ENCODE measurements at places on chromosomes 1 and 21.

DNA sequence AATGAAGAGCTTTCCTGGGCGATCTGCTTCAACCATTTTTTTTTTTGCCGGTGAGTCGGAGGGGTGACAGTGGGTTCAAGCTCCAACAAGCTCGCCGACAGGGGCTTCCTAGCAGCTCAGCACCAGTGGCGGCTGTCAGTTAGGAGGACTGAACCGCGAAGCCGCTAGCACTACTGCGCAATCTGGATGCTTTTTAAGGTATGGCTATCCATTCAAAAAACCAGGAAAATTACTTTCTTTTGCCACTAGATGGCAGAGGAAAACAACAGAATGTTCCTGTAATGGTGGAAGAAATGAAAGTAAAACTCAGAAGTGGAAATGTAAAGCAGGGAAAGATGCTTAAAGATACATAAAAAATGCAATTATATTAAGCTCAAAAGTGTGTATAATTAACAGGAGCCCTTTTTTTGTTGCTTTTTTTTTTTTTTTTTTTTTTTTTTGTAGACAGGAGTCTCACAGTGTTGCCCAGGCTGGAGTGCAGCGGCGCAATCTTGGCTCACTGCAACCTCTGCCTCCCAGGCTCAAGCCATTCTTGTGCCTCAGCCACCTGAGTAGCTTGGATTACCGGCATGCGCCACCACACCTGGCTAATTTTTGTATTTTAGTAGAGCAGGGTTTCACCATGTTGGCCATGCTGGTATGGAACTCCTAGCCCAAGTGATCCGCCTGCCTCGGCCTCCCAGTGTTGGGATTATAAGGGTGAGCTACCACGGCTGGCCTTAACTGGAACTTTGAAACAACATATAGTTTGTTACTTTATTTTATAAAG, 8.5 kb downstream of the KYAT3 start:
- DNase-seq = no peak

DNA sequence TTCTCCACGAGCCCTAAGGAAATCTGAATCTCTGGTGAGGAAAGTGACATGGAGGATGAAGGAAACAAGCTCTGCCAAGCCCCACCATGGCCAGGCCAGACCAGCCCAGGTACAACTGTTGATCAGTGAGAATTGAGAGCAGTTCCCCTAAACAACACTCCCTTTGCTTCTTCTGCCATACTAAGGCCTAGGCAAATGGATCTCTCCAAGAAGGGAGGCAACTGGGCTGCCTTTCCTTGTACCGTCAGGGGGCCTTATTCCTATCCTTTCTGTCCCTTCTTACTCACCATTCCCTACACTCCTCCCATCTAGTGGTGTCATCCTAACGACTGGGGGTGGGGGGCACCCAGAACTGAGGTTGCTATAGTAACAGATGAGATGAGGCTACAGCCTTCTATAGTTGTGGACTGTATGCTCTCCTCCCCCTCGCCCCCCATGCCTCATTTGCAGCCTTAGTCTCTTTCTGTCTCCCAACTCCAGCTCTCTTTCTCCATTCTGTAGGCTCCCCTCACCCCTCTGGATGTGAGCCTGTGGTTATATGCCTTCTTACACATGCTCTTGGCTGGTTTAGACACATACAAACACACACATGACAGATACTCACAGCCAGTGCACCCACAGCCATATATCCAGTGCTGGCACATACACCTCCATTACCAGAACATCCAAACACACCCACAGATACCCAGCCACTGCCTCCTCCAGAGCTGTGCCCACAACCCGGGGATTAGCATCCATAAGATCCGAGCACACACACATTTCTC, 3.6 kb downstream of the PEA15 start:
- DNase-seq = no peak

- DNase-seq = no peak
Observed at GRCh38 chr21:17446737-17447136, 66.1 kb upstream of the CXADR start.

DNA sequence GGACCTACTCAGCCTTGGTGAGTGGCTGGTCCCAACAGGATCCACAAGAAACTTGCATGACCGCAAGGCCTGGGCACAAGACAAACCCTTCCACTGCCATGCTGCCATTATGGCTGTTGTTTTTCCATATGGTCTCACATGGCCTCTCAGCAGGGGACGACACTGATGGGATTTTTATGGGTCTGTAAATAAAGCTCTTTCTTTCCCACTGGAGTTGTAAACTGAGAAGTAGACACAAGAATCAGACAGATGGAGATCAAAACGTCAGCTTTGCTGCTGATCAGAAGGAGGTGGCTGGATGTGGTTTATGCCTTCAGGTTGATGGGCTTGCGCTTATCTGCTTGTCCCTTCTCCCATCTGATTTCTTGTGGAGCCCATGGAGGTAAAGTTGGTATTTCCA, 138.1 kb upstream of the KCNJ6 start:
- DNase-seq = no peak

DNA sequence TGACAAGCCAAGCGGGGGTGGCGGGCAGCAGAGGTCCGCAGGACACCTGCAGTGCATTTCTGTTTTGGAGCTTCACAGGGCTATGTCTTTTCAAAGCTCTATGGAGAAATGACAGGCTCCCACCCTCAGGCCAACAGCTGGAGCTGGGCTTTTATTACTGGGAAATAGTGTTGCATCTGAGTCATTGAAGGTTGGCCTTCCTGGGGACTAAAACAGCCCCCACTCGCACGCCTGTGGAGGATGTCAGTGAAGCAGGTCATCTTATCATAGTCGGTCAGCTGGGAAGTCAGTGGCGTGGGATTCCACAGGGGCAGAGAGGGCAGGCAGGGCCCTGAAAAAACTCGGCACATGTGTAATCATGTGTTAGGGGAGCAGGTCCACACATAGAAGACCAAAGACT, 55.3 kb downstream of the NTPCR start:
- no peak for DNase-seq

DNA sequence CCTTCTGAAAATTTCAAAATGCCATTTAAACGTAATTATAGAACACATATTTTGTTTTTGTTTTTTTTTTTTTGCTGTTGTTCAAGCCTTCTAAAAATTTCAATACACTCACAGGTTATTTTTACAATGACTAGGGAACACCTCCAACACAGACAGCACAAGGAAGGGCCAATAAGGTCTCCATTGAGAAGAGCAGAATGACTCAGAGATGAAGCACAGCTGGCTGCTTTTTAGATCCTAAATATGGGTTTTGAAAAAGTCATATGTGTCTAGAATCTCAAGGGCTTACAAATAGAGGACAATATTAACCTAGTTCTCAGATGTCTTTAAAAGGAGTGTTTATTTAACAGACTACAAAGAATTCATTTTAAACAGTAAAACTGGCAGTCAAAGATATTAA, 104.6 kb downstream of the NEGR1 start:
- no peak for DNase-seq

DNA sequence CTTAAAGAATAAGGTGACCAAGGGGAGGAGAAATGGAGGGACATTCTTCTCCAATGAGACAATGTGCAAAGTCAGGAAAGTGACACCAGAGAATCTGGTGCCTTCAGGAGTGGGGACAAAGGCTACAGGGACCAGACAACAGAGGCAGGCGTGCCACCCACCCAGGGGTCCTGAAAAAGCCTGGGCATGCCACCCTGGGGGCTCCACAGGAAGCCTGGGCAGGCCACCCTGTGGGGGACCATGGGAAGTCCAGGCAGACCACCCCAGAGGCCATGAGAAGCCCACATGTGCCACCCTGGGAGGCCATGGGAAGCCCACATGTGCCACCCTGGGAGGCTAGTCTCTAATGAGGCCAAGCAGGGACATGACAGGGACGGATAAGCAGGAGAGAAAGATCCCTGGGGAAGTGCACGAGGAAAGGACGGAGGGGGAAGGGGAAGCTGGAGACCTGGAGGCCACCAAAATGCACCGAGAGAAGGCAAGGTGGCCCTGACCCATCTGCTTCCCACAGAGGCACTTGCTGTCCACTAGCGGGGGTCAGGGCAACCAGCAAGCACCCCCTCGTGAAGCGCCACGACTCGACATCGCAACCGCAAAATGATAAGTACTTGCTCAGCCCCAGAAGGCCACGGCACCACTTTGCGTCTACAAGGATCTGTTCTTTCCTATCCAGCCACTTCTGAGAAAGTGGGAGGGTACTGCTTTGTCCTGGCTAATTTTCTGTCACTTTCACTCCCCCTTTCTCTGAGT, 7.2 kb upstream of the PDE9A start:
- DNase-seq = no peak

- no peak for DNase-seq
Observed at GRCh38 chr1:16903054-16903453, 7.3 kb downstream of the RNU1-2 start.

GRCh38 chr1:244583358-244583982, 69.5 kb upstream of the DESI2 start:
- no peak for DNase-seq

DNA sequence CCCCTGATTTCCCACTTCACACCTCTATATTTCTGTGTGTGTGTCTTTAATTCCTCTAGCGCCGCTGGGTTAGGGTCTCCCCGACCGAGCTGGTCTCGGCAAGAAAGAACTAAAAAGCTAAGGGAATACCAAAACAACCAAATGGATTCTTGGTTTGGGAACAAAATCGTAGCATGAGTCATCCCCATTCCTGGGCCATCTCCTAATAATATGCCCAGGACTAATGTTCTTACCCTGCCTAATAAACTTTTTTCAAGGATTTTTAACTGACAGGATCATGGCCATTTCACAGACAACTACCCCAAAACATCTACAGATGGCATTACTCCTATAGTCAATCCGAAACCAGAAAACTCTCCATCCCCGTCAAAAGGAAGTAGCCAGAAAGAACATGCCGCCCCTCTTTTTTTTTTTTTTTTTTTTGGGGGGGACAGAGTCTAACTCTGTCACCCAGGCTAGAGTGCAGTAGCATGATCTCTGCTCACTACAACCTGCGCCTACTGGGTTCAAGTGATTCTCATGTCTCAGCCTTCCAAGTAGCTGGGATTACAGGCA, 4.1 kb upstream of the HPDL start:
- no peak for DNase-seq

DNA sequence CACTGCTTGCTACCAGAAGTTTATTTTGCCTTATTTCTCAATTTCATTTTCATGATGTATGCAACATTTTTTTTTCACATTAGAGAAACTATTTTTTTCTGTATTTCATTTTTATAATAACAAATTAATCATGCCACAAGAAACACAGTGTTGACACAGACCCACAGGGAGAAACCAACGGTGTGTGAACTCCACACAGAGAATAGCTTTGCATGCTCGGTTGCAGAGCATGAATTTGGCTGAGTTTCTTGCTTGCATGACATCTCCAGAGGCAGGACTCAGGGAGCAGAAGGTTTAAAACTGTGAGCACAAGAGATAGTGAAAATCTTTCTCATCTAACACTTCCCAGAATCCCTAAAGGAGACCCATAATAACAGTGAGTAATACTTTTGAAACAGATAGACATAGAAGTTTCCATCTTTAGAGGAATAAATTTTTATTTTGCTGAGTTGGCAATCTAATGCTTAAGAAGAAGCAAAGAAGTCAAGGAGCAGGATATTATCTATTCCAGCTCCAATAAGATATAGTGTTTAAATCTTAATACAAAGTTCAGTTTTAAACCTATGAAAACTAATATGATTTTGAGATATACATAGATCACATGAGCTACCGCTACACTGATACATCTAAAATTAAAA, 890.9 kb downstream of the MRPL39 start:
- no peak for DNase-seq

GRCh38 chr1:84780000-84780716, 89.9 kb upstream of the SSX2IP start:
- DNase-seq = no peak

- no peak for DNase-seq
Observed at GRCh38 chr21:45390831-45391742, 13.9 kb upstream of the COL18A1 start.

DNA sequence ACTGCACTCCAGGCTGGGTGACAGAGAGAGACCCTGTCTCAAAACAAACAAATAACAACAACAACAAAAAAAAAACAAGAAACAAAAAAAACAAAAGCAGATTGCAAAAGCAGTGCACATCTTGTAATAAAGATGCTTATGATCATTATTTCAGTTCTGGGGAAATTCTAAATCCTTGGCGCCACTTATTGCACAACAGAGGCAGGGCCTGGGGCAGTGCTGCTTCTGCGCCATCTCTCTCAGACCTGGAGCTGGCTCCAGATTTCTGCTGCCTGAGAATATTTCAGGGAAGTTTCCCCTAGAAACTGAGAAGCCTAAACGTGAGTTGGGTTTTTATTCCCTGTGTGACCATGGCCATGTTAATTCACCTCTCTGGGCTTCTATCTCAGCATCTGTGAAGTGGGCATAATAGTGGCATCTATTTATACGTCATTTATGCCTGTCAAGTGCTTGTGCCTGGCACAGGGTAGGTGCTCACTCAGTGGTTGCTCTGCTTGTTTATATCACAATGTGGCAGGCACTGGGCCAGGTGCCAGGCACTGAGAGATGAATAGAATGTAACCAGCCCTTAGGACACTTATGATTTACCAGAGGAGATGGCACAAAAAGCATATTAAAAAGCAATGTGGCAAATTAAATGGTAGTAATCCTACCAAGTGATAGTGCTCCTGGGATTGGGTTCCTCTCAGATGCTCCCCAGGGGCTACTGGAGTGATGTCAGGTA, 67.9 kb downstream of the MDM4 start:
- no peak for DNase-seq
